ENCODE measurements at places on chromosomes 16 and 17.

DNA sequence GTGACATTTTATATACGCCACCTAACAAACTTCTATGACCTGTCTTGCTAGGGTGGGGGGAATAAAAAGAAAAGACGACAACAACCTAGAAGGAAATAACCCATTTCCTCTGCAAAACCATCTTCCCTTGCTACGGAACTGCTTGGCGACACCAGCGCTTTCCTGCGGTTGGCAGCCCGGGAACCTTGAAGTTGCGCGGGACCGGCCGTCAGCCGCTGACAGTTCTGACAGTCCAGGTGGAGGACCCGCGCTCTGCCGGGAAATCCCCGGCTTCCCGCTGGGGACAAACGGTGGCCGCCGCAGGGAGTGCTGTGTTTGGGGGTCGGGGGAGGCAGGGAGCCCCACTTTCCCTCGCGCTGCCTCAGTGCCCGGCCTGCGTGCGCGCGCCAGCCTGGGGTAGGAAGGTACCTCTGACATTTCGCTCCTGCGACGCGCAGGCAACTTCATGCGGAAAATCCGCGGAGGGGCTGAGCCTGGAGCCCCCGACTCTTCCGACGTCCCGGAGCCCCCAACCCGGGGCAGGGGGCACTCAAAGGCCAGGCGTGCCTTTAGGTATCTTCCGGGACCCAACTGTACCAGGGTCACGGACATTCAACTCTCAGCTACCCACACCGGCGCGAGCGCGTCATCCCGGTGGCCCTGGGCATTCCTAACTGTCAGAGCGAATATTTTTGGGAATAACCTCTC, 516 bp downstream of the SLC16A6 start:
- no peak for DNase-seq

- DNase-seq, result no peak
These were observed 94.8 kb upstream of the XYLT1 start for GRCh38 chr16:17565605-17566004.

DNA sequence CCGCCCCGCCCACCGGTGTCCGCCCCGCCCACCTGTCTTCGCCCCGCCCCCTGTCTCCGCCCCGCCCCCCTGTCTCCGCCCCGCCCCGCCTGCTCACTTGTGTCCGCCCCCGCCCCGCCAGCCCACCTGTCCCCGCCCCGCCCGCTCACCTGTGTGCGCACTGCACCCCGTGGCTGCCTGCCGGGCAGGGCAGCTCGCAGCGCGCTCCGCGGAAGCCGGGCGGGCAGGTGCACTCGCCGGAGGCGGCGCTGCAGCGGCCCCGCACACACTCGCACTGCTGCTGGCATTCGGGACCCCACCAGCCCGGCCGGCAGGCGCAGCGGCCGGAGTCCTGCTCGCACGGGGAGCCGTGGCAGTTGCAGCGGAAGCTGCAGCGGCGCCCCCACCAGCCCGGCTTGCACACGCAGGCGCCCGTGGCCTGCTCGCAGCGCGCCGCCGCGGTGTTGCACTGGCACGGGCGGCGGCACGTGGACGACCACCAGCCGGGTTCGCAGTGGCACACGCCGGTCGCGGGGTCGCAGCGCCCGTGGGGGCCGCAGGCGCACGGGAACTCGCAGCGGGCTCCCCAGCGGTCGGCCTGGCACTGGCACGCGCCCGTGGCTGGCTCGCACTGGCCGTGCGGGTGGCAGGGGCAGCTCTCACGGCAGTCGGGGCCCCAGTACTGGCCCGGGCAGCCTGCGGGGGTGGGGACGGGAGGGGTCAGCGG, 2.1 kb downstream of the SCARF1 start:
- DNase-seq, result peak; percentile 64

- DNase-seq, result no peak
These were observed 476.9 kb upstream of the GOT2 start for GRCh38 chr16:59210955-59211541.

GRCh38 chr17:20206068-20206467, 196.9 kb downstream of the SPECC1 start:
- DNase-seq, result no peak

GRCh38 chr16:16797239-16797638, 418.3 kb downstream of the NPIPA7 start:
- no peak for DNase-seq

- DNase-seq, result no peak
These were observed 56.3 kb upstream of the PIRT start for GRCh38 chr17:10894220-10894619.

DNA sequence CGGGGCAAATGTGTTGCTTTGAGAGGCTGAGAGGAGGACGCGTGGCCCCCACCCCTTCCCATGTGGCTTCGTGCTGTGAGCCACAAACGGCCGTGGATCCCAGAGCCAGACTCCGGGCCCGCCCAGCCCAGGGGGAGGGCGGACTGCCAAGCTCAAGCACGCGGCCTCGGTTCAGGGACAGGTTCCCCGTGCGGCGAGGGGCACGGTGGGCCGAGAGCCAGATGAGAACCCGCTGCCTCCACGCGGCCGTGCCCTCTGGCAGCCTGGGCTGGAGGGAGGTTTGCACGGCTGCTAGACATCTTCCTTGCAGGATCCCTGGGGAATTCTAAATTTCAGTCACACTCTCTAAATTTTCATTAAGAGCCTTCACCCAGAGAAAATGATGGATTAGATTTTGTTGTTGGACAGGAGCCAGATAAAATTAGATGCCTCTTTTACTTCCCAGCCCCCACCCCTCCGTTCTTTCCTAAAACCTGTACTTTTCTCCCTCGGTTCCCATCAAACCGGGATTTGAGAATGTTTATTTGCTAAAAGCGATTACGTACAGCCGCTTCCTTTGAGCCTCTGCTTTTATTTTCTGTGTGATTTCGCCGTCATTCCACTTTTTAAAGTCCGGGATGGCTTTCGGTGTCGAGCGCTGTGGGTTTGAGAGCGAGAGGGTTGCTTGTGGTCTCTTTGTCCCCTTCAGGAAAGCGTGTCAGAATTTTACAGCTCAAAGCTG, 25.0 kb upstream of the GNG13 start:
- DNase-seq, result peak; percentile 57

- no peak for DNase-seq
These were observed 29.8 kb upstream of the MYH2 start for GRCh38 chr17:10579270-10579669.

DNA sequence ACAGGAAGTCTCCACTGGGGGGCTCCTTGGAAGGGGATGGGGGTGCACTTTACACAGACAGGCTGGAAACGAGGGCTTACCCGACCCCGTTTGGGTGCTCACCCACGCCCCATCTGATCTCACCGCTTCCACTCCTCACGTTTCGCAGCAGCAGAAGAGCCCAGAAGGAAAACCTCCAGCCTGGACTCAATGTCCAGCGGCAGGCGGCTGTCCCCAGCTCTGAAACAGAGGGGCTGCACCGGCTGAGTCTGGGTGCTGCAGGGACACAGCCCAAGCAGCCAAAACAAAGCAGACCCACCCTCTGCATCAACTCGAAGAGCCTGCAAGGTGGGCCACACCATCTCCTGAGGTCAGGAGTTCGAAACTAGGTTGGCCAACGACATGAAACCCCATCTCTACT, 3.9 kb downstream of the MEAK7 start:
- DNase-seq, result no peak

GRCh38 chr16:56373003-56373402, 52.3 kb downstream of the AMFR start:
- no peak for DNase-seq

DNA sequence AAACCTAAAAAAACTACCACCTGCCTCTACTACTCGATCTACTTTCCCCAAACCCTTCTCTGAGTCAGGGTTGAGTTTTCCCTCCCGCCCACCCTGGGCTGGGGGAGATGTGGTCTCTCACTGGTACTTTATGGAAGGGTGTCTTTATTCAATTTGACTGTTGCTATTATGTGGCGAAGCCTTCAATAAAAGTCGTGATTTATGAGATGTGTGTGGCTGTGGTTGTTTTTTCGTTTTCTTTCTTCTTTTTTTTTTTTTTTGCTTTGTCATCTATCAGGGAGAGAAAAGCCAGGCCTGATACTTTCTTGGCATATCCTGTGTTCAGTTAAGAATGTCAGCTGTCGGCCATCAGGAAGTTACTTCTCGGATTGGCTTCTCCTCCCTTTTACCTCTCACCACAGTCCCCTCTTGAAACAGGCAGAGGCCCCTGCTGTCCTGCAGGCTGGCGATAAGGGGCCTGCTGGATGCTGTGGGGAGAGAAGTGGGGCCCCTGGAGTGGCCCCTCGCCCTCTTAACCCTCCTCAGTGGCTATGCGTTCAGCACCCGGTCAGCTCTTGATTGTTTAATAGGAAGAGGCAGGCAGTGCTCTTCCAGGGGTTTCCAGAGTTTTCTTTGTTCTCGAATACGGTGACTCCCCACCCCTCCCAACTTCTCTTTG, 123.0 kb downstream of the MSI2 start:
- no peak for DNase-seq

GRCh38 chr17:41917192-41917591, 1.6 kb downstream of the ACLY start:
- no peak for DNase-seq

- DNase-seq, result no peak
These were observed 35.2 kb upstream of the ATP2C2 start for GRCh38 chr16:84332975-84333684.

DNA sequence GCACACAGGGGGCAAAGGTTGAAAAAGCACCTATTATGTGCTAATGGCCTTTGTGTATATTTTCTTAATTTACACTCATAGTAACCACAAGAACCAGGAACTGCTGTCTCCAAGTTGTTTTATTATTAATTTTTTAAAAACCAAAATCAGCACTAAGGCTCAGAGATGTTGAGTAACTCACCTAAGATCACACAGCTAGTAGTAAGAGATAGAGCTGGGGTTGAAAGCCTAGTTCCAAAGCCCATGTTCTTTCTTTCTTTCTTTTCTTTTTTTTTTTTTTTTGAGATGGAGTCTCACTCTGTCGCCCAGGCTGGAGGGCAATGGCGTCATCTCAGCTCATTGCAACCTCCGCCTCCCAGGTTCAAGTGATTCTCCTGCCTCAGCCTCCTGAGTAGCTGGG, 75.3 kb downstream of the SDK2 start:
- DNase-seq, result no peak

GRCh38 chr17:76076146-76076764, 1.7 kb downstream of the GALR2 start:
- DNase-seq, result no peak

- no peak for DNase-seq
These were observed 518 bp downstream of the SH2B1 start for GRCh38 chr16:28863929-28864793.

GRCh38 chr17:63399856-63400255, 46.2 kb downstream of the CYB561 start:
- no peak for DNase-seq

DNA sequence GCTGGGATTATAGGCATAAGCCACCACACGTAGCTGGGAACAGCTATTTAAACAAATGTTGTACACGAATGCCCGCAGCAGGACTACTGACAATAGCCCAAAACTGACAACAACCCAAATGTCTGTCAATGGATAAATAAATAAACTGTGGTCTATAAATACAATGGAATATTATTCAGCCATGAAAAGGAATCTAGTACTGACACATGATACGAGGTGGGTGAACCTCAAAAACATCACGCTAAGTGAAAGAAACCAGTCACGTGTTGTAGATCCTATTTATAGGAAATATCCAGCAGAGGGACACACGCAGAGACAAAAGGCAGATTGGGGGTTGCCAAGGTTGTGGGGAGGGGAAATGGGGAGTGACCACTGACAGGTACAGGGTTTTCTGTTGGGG, 390.0 kb upstream of the TNRC6C start:
- no peak for DNase-seq

- DNase-seq, result no peak
These were observed 14.0 kb upstream of the SLC6A4 start for GRCh38 chr17:30249460-30249859.

DNA sequence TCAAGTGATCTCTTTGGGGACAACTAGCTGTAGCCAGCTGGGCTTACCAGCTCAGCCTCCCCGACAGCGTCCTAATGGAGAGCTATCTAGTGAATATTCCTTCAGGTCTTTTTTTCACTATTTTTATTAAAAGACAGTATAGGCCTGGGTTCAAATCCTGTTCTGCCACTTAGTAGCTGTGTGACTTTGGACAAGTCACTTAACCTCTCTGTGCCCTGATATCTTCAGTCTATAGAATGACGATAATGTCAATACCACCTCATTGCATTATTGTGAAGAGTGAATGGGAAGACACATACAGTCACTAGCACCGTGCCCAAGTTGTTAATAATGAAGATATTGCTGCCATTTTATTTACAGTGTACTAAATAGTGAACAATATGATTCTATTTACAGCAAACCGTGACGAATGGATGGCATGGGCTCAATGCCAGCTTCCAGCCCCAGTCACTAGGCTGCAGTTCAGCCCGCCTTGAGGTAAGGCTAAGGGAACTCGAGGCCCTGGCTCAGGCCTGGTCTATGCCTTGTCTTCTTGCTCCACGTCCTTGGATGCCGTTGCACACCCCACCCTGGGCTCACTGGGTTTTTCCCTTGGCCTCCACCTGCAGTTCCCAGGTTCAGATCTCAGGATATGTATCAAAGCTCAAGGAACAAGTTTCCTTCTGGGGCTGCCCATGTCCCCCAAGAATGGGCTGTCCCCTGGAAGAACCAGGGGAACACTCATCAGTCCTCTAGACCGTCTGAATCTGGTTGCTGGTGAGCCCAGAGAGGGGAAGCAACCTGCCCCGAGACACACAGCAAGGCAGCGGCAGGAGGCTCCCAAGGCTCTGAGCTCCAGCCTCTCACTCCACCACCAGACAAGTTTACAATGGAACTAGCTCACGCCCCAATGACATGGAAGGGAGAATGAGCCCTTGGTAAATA, 95.4 kb upstream of the TNRC6C start:
- DNase-seq, result no peak

DNA sequence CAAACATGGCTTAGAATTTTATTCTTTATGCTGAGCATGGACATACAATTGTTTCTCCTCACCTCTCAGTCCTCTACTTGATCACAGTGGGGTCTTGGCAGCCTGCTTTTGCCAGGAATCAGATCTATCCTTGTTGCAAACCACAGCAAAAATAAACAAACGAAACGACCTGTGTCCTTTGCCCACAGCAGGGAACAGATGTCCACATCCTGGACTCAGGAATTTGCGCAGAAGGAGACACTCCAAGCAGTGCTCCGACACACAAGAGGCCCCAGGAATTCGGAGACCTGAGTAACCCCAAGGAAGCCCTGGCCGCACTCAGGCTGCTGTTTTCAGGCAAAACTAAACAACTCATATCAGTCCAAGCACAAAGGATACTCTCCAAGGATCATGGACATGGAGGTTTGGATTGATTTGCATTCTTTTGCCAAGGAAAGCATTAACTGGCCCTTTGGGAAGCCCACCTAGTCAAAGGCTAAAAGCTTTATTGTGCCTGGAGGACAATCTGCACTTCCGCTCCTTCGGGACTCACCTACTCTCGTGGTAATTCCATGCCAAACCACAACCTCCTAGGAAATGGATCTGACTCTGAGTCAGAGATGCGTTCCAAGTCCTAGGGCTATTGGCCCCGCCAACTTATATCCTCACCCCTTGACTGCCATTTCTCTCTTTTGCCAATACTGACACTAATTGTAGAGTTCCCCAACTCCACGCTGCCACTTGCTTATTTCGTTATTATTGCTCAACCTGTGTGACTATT, 271.1 kb upstream of the CDH11 start:
- DNase-seq, result no peak
